ENCODE measurements at places on chromosomes 11 and 22.

- no peak for DNase-seq
Observed at GRCh38 chr11:45341372-45341771, 55.2 kb upstream of the SYT13 start.

GRCh38 chr22:47547239-47547661 is 784.8 kb downstream of the TBC1D22A start:
- no peak for DNase-seq

DNA sequence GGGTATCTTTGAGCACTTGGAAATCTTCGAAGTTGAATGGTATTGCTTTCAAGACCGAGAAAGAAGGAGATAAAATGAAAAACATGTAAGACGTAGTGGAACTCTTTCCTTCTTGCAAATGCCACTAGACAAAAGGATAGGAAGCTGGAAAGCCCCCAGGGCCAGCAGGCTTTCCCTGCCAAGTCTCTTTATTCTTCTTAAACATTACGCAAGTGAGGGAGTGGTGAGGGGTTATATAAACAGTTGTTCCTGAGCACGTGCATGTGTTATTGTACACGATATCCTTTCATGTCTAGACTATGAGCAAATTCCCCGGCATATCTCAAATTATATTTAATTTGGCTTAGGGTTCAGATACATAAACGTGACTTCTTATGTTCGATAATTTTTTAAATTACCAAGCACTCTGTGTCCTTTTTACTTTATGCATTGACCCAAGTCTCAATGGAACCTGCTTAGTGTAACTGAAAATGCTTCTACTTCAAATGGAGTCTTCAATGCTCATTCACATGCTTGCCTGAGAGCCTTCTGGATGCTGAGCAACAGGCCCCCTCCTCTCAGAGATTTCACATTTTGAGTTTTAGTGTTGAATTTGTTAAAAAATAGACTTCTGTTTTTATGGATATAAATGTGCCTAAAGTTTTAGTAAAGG is 59.0 kb downstream of the PPP2R1B start:
- no peak for DNase-seq

GRCh38 chr11:123227763-123228495 is 32.9 kb upstream of the CLMP start:
- DNase-seq = no peak

- no peak for DNase-seq
Observed at GRCh38 chr11:87366346-87366745, 328.6 kb downstream of the TMEM135 start.

GRCh38 chr11:112459001-112459400 is 198.3 kb upstream of the PLET1 start:
- DNase-seq = no peak

GRCh38 chr11:7677071-7677470 is 3.8 kb upstream of the CYB5R2 start:
- no peak for DNase-seq

- DNase-seq = no peak
Observed at GRCh38 chr22:50304528-50305392, 2.7 kb downstream of the PLXNB2 start.

- no peak for DNase-seq
Observed at GRCh38 chr11:88117281-88117858, 57.9 kb downstream of the RAB38 start.

DNA sequence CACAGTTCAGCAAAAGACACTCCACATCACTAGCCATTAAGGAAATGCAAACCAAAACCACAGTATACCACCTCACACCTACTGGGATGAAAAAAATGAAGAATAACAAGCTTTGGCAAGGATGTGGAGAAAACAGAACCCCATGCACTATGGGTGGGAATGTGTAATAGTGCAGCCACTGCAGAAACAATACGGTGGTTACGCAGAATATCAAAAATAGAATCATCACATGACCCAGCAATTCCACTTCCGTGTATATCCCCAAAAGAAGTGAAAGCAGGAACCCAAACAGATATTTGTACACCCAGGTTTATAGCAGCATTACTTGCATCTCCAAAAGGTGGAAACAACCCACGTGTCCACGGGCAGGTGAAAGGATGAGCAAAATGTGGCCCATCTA is 20.8 kb downstream of the CARS1 start:
- DNase-seq = no peak

DNA sequence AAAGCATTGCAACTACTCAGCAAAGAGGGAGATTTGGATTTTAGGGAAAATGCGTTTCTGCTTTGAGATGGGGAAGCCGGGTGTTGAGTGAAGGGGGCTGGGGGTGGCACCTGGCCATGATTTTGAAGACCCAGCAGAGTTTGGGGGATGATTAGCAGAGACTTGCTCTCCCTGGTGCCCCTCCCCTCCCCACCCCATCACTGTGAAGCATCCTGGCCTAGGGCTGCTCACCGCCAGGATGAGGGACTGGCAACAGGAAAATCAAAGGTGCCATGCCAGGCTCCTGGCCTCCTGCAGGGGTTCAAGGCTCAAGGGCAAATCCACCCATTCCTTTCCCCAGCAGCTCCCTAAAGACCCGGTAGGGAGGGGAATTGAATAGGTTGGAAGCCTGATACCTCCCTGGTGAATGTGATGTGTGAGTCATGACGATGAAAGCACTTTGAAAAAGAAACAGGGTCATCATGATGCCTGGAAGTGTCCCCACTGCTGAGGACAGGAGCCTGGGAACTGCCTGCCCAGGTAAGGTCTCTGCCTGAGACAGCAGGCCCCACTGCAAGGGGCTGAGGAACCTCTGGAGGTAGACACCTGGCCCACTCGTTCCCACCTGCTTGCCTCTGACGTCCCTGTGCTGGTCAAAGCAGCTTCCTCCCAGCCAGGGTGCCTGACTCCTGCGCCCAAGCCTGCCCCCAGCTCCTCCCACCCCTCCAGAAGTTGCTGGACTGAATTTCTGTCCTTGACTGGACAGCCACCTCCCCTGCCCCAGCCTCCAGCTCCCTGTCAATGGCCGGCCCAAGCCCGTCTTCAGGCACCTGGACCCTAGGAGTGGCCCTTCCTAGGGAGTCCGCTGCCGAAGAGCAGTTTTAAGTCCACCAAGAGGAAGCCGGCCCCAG is 1.7 kb downstream of the CHST1 start:
- no peak for DNase-seq

DNA sequence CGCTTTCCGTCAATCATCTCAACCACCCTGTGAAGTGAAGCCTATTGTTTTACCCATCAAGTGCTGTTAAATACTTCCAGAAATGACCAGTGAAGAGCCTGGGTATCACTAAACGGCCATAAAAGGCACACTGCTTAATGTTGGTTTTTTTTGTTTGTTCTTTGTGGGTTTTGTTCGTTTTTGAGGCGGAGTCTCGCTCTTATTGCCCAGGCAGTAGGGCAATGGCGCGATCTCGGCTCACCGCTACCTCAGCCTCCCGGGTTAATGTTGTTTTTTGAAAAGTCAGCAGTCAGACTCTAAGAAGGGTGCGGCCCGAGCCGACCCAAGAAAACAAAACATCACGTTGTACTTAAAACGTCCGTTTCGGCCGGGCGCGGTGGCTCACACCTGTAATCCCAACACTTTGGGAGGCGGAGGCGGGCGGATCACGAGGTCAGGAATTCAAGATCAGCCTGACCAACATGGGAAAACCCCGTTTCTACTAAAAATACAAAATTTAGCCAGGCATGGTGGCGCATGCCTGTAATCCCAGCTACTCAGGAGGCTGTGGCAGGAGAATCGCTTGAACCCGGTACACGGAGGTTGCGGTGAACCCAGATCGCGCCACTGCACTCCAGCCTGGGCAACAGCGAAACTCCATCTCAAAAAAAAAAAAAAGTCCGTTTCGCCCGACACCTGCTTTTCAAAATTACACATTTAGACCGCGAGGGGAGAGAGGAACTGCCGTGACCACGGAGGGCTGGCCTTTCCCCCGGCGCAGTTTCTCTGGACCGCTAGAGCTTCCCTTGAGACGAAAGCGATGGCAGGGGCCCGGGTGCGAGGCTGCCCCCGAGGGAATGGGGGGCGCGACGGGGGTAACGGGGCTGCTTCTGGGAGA is 714 bp downstream of the CD59 start:
- peak; percentile 24 for DNase-seq

- DNase-seq = no peak
Observed at GRCh38 chr11:119551420-119552105, 128.6 kb upstream of the THY1 start.

- DNase-seq = no peak
Observed at GRCh38 chr11:24064309-24064903, 432.4 kb upstream of the LUZP2 start.

GRCh38 chr11:113401718-113402117 is 14.1 kb downstream of the ANKK1 start:
- DNase-seq = no peak

- no peak for DNase-seq
Observed at GRCh38 chr22:45638834-45639746, 32.5 kb upstream of the ATXN10 start.

- DNase-seq = no peak
Observed at GRCh38 chr22:25567251-25567675, 2.8 kb downstream of the GRK3 start.

- no peak for DNase-seq
Observed at GRCh38 chr11:63793161-63793560, 20.1 kb upstream of the SPINDOC start.

DNA sequence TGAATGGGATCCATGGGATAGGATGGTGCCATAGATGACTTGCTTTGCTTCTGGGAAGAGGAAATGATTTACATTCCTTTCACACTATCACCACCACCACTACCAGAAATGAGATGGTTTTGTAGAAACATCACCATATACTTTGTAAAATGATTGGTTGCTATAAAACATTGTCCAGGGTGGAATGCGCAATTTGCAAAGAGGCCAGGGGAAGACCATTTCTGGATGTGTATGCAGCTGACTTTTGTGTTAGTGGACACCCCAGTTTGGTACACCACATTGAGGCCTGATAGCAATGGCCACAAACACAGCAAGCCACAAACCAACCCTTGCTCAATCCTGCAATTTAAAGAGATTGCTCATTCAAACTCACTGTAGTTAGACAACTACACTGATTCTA is 56.7 kb upstream of the RCN1 start:
- DNase-seq = no peak
